ENCODE measurements at places on chromosomes 7 and 10. TPM values are rescaled to one million over a fixed set of nuclear protein-coding genes. Genes with fewer than 3 reads are reported as not detected.

- DNase-seq, result peak; percentile 62
Measured at GRCh38 chr7:110573862-110574528, 516.9 kb upstream of the LRRN3 start.

- no peak for DNase-seq
Measured at GRCh38 chr10:48466611-48467240, 138.1 kb downstream of the ARHGAP22 start.

DNA sequence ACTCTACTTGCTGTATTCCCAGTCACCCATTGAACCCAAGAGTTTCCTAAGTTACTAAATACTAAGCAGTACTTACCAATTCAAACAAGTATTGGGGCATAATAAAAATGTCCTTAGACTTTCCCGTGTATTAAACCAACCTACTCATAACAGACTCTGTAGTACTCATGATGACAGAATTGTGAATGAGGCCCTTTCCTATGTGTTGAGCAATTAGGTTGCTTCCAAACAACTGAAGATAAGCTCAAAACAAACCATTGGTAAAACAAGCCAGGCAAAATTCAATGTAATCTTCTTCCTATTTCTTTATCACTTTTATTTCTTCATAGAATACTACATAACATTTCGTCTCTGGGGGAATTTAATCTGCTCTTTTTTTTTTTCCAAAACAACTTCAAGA lies 106.5 kb upstream of the ANK3 start:
- DNase-seq, result no peak

- DNase-seq, result no peak
Measured at GRCh38 chr10:19283786-19284185, 235.2 kb downstream of the MALRD1 start.

The GJD4 gene
- total RNA-seq, result not detected

- DNase-seq, result no peak
Measured at GRCh38 chr7:51308265-51308664, 8.3 kb downstream of the COBL start.

The KCNIP2 gene
- total RNA-seq, result 2.6 TPM

The FAM13C gene
- total RNA-seq, result not detected

DNA sequence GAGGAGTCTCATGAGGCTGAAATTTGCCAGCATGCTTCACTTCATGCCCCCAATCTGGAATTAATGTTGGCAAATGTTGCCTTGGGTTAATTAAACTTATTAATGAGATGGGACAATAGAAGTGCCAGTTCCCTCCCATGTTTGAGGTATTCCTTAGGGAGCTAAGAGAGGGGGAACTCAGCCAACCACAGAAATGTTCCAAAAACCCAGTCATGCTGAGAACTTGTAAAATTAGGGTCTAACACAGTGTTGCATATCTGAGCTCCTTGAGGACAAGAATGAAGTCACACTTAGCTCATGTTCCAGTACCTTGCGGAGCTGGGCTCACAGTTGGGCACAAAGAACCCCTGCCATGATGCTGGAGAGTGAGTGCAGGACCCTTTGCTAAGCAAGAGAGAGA lies 89.4 kb downstream of the OAT start:
- no peak for DNase-seq

DNA sequence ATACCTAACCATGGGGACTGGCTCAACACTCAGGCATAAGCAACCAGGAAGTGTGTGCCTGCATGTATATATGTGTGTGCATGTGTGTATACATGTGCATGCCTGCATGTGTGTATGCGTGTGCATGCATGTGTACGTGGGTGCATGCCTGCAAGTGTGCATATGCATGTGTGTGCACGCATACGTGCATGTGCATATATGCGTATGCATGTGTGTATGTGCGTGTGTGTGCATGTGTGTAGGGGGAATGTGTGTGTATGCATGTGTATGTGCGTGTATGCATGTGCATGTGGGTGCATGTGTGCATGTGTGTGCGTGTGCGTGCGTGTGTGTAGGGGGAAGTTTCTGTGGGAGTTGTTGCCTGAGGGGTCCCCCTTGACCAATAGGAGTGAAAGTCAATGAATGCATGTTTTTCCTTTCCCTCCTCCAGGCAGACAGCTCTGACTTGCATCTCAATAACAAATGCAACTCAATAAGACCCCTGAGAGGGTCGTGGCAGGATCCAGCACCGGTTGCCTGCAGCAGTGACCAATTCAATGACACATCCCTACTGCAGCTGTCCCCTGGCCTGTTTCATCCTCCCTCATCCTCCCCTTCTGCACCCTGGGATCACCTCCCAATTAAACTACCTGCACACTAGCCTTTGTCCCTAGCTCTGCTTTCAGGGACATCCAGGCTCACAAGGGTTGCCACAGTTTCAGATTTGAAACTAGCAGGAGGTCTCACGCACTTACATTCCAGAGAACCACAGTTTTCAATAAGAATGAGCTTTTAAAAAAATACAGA lies 27.0 kb upstream of the FZD8 start:
- DNase-seq, result no peak

DNA sequence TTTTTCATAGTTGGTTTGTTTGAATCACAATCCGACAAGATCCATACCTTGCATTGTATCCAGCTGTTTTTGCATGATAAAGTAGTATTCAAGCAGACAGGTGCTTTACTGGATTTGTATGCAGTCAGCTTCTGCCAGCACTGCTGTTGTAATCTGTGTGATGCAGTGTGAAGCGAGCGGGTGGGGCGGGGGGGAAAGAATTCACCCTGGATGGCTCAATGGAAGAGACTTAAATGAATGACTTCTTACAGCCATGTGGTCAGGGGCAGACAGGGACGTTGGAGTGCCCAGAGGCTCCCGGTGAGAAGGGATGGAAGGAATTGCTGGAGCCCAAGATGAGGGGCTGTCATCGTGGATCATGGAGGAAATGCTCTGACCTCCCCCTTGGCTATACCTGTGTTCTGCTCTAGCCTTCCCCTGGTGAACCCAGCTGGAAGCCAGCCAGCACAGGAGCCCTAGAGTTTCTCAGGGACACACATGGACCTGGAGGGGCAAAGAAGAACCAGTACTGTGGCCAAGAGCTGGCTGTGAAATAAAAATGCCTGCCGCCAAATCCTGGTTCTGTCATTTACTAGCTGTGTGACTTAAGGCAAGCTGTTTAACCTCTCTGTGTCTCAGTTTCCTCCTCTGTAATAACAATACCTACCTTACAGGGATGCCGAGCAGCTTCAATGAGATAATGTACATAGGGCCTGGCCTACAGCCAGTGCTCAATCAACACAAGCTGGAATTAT lies 14.1 kb downstream of the NFE2L3 start:
- no peak for DNase-seq

DNA sequence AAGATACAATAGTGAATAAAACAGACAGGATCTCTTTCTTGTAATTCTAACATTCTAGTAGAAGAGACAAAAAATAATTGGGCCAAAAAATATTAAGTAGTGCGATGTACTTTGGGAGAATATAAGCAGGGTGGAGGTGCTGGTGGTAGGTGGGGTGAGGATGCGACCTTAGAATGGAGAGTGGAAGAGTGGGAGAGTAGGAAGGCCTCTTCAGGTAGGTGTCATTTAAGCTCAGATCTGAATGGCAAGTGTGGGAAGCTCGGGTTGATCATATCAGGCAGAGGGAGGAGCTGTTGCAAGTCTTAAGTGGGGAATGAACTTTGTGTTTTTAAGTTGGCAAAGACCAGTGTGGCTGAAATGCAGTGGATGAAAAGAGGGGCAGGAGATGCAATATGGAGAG lies 3.8 kb upstream of the IFRD1 start:
- no peak for DNase-seq

The LIPJ gene
- not detected for total RNA-seq

GRCh38 chr10:35579116-35579515 lies 26.0 kb upstream of the GJD4 start:
- no peak for DNase-seq

- DNase-seq, result peak; percentile 12
Measured at GRCh38 chr10:87816898-87817608, 973 bp downstream of the ATAD1 start.

DNA sequence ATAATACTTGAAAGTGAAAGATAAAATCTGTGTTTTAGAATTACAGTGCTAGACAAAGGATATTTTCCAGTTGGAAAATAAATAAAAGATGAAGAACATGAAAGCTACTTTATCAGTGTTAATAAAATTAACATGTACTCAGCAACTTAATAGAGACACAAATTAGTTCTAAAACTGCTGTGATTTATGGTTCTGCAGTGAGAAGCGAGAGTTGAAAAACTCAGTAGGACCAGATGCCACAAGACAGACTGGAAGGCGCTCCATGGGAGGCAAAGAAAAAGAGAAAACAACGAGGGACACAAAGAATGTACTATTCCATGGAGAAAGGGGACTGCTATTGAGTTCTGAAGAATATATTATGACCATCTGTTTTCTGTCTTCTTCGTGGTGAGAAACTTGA lies 590.4 kb downstream of the PHTF2 start:
- DNase-seq, result no peak

- DNase-seq, result peak; percentile 23
Measured at GRCh38 chr7:132650498-132650897, 74.2 kb upstream of the PLXNA4 start.

The PRSS1 gene
- total RNA-seq, result not detected

GRCh38 chr10:69862882-69863530 lies 61.3 kb downstream of the COL13A1 start:
- DNase-seq, result no peak

The GPR15LG gene
- not detected for total RNA-seq

GRCh38 chr7:30502470-30503251 lies 2.0 kb downstream of the GGCT start:
- DNase-seq, result peak; percentile 27

DNA sequence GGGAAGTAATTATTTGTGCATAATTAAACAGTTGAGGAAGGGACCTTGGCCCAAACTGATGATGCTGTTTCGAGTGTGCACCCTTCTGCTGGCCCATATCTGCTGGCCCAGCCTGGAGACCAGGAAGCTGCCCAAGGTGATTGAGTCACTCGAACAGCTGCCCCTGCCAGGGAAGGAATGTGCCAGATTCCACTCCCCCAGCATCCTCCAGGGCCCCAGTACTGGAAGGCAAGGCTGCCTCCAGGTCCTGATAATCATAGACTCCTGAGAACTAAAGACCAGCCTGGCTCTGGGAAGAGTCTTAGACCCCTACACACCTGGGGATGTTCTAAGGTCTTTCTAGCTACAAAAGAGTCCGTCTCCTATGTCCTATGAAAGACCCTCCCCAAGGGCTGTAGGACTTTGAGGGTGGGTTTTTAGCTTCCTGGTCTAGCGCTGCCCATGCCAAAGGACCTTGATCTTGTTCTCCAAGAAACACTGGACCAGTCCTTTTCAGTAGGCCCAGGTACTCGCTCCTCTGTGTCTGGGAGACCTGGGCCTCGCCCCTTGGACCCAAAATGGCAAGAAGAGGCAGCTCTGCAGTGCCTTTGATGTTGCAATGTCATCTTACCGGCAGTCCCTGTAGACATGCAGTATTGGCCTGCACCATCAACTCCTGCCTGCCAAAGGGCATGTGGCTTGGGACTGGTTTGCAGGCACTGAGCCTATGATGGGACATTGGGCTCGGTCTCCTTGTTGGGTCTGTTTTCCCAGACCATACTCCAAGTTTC lies 103.2 kb upstream of the GPR26 start:
- no peak for DNase-seq

DNA sequence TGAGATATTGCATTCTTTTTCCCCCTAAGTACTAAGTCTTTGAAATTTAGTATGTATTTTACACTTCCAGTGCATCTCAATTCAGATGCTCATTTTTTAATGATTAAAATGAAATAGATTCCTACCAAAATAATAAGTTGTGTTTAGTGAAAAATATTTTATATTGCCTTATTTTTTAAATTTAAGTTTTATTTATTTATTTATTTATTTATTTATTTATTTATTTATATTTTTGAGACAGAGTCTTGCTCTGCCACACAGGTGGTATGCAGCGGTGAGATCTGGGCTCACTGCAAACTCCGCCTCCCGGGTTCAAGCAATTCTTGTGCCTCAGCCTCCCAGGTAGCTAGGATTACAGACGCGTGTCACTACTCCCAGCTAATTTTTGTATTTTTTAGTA lies 95.5 kb downstream of the RPS24 start:
- DNase-seq, result no peak

The MMP21 gene
- total RNA-seq, result not detected

The SRRM3 gene
- 0.70 TPM for total RNA-seq

DNA sequence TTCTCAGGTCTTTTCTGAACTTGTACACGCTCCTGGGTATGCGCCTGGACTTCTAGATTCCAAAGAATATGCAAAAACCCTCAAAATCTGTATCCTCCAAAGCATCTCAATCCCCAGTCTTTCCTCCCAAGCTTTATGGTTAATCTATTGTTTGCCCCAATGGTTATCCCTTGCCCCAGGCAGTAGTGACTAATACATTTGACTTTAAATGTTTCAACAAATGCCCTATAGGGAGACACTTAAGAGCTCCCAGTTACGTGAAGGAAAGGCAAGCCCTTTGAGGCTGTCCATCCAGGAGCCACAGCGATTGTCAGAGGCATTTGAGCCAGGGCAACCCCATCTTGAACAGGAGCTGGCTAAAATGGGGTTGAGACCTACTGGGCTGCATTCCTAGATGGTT lies 12.7 kb upstream of the FOXL3 start:
- DNase-seq, result peak; percentile 21

- DNase-seq, result no peak
Measured at GRCh38 chr7:130090745-130091532, 20.6 kb downstream of the KLHDC10 start.

- DNase-seq, result no peak
Measured at GRCh38 chr10:72932259-72933015, 22.2 kb downstream of the PLA2G12B start.

DNA sequence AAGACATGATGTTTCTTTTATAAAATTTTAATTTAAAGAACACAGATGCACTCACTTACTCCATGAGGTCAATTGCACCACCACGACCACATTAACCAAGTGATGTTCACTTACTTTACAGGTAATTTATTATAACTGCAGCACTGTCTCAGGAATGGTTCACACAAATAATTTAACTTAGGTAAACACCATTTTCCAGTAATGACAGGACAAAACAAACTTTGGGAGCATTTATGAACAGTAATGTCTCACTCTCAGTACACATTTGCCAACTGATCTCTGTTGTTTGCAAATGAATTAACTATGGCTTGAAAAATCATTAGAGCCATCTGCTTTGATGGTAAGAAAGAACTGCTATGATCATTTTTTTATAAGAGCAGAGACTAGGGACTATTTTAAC lies 150.4 kb downstream of the ETV1 start:
- no peak for DNase-seq

The CPA4 gene
- total RNA-seq, result 4.3 TPM

The SLC26A3 gene
- not detected for total RNA-seq

DNA sequence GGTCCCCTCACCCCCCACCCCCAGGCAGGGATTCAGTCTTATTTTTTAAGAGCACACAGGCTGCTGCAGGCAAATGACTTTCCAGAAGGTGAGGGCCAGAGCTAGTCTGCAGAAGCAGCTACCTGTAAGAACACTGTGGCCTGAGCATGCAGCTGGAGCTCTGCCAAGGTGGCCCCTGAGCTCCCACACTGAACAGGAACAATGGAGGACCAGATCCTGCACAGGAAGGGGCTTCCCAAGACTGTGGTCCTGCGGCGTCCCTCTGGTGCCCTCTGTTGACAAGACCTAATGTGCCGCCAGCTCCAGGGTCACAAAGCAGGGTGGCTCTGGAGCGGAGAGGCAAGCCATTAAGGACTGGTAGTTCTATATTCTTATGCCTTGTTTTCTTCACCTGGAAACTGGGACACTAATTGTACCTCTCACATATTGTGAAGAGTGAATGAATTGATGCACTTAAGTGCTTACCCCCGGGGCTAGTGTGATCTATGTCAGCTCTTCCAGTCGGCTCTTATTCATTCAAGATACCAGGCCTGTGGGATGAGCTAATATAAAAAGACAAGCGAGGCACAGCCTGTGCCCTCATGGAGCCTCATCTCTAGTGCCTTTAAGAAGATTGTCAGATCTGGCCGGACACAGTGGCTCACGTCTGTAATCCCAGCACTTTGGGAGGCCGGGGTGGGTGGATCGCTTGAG lies 8.0 kb upstream of the BEND7 start:
- peak; percentile 50 for DNase-seq
